Fibroblast of skin of right quadriceps (primary cell): ENCODE measurements at places on chromosomes 13 and 19.
A peak's percentile ranks its signal among the peaks of the same experiment; 100 is the strongest.

GRCh38 chr19:10431254-10431942 is 11.1 kb downstream of the PDE4A start:
- DNase-seq: no peak

DNA sequence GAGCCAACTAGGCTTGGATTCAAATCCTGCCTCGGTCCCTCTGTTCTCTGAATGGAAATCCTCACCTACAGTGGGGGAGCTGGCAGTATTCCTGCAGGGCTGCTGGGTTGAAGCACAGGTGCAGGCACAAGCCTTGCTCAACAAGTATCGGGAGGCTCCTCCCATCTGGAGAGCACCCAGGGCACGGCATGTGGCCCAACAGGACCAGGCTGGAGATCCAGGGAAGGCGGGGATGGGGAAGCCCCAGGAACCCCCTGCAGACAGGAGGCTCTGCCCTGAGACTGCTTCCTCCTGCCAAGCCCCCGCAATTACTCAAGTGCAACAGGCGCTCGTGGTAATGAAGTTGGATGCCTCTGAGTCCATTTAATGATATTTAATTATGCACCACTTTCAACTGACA is 128.0 kb upstream of the VSTM2B start:
- DNase-seq: no peak

DNA sequence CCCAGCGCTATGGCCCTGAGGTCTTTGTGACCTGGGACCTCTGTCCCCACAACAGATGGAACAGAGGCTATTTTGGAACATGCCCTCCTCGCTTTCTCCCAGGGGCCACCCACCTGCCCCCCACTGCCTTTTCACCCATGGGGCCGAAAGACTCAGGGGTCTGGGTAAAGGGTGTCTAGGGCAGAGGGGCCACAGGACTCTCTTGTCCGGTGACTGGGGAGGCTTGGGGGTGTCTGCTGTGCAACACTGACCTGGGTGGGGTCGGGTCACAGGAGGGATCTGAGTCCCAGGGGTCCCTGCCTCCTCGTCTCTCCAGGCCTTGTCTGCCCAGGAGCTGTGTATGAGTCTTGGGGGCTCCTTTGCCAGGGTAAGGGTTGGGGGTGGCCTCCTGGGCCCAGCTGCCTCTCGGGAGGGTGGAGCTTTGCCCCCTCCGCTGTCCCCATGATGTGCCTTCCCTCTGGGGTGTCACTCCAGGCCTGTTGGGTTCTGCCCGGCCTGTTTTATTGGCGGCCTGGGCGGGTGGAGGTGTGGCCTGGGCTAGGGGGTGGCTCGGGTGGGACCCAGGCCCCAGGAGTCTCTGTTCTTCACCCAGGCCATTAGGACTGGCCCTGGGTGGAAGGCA is 2.1 kb downstream of the ARID3A start:
- DNase-seq: no peak

DNA sequence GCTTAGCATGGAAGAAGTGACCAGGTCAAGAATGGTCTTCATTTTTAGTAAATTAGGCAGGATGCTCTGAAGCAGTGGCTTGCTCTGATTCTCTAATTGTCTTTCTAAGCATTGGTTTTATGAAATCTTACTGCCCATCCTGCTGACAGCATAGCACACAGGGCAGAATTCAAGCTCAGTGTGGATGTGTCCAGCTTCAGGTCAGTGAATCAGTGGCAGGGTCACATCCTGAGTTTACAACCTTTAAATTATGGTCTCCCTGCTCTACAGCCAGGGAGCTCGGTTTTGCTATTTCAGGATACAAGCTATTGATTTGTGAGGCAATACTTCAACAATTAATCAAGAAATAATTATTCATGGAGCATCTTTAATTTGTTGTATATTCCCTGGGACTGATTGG is 202.3 kb upstream of the RXFP2 start:
- no peak for DNase-seq

GRCh38 chr19:10760273-10760944 is 42.5 kb downstream of the DNM2 start:
- peak; percentile 45 for DNase-seq

DNA sequence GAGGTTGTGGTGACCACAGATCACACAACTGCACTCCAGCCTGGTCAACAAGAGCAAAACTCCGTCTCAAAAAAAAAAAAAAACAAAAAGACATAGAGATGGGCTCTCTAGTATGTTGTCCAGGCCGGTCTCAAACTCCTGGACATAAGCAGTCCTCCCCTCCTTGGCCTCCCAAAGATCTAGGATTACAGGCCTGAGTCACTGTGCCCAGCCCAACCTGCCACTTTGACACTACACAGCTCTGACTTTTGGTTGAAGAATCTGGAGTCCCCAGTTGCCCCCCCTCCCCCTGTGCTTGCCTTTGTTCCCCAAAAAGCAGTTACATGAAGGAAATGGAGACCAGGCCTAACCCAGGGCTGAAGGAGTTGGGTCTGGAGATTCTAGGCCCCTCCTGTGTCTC is 12.9 kb downstream of the CARM1 start:
- peak; percentile 74 for DNase-seq

DNA sequence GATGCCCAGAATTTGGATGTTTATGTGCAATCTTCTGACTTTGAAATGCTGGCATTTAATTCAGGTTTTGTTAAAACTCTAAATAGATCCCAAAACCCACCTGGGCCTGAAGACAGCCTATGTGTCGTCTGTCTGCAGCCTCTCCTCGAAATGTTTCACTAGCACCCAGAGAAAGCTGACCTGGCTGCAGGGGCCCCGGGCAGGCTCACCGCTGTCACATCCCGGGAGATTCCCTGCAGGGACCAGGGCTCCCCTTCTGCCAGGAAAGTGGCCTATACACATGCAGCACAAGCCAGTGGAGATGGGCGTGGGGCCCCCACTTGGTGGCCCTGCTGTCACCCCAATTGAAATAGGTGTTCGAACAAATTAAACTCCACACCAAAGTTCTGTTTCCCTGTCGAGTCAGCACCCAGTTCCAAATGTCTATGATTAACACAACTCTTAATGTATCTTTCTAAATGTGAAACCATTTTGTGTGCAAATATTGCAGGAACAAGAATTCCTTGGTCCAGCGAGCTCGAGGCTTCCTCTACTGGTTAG is 145.8 kb upstream of the ZNF507 start:
- DNase-seq: no peak

DNA sequence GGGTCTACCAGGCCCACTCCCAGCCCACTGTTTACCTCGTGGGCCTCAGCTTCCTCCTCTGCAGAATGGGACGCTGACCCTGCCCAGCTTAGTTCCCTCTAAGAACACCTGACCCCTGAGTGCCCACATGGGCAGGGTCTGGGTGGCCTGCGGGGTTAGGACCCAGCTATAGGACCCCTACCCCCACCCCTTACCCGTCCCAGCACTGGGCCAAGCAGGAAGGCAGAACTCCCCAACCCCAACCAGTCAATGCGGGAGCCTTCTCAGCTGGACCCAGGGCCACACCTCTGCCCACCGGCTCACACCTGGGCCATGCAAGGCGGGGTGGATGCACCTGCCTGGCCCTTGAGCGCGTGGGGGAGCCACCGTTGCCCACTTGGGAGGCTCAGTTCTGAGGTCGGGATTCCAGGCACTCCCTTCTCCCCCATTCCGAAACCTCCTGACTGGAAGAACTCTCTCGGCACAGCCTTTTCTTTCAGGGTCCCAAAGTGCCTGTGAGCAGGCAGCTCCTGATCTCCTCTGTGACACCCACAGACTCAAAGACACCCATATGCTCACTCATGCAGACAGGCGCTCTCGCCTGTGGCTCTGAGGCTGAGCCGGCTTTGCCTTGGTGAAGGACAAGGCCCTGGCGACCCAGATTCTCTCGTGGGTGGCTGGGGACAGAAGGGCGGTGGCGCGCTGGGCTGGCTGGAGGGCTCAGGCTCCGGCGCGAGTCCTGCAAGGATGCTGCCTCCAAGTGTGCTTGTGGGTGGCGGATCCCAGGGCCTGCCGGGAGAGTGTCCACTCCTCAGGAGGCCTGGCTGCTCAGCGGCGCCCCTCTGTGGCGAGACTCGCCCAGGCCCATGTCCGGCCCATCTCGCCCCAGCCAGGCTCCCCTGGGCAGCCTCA is 27.9 kb upstream of the PARP4 start:
- DNase-seq: no peak

DNA sequence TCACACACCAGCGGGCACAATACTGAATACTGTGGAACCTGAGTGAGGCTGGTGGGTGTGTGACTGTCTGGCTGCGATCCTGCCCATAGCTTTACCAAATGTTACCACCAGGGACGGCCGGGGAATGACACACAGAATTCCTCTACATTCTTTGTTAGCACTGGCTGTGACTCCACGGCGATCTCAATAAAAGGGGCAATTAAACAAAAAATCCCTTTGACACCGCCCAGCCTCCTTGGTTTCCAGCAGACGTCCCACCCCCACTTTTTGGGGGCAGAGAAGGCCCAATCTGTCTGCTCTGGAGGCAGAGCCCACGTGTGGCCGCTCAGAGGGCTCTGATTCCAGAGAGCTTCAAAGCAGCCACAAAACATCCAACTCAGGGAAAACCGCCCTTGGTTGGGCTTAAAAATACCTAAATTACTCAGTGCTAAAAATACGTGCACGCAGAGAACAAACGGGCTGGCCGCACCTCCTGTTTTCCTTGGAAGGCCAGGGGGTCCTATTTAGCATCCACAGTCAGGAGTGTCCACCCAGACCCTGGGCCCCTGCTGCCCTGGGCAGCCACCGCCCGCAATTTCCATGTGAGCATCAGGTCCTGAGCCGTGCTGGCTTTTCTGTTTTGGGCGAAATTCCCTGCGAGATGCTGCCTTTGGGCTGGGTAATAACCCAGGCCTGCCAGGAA is 47.8 kb downstream of the GADD45B start:
- DNase-seq: peak; percentile 93

DNA sequence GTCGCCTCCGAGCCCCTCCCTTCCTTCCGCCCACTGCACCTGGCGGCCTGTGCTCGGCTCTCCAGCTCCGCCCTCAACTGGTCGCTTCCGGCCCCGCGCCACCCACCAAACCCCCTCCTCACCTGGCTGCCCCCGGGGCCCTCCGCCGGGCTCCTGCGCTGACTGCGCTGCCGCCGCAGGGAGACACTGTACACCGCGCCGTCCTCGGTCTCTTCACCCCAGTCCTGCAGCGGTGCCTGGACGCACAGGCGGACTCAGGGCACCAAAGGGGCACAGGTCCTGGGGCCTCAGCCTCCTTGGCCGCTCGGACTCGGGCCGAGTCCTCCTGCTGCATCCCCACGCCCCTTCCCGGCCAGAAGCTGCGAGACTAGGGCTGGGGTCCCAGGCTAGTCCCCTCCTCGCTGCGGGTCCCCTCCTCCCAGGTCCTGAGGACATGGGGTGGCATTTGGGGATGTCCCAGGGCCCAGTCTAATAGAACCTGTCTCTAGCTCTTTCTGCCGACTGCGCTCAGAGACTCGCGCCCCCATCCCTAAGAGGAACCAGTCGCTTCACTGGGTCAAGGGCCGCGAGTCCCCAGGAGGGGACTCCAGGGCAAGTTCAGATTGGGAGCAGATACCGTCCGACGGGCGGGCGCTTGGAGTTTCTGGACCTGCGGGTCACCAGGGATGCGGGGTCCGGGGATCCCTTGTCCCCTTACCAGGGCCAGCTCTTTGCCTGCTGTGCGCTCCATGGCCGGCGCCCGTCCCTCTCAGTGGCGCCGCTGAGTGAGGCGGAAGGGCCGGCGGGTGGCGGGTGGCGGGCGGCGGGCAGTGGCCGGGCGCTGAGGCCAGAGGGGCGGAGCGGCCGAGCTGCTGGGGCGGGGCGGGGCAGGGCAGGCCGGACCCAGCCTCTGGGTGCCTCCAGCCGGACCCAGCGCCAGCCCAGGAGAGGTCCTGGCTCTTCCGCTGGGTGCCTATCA is at the start of gene RGL3:
TSS of gene RGL3 (minus strand) at position 766 of the 958 bp plus-strand sequence. CDS start at position 730, 36 bp downstream.
- no peak for DNase-seq

DNA sequence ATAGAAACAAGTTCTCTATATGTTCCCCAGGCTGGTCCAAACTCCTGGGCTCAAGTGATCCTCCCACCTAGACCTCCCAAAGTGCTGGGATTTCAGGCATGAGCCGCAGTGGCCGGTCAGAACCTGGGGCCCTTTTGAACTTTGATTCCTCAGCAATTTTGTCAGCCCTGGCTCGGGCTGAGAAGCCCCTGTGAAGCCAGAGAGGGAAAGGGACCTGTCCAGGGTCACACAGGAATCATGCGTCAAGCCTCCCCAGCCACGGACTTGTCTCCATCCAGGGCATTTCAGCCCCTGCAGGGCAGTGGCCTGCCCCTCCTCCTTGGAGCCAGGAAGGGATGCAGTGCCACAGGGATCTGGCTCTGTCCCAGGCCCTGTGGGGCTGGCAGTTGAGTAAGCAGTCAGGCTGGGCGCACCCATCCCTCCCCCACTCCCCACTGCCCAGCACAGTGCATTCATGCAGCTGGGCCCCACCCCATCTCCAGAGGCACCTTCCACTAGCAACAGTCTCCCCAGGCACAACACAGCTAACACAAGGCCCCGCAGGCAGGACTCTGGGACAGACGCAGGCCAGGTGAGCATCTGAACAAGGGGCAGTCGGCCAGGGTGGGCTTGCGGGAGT is at the start of gene CAPS:
TSS of gene CAPS (plus strand) at position 516 of the 619 bp plus-strand sequence. CDS start 153 bp downstream, outside the sequence.
- peak; percentile 28 for DNase-seq

DNA sequence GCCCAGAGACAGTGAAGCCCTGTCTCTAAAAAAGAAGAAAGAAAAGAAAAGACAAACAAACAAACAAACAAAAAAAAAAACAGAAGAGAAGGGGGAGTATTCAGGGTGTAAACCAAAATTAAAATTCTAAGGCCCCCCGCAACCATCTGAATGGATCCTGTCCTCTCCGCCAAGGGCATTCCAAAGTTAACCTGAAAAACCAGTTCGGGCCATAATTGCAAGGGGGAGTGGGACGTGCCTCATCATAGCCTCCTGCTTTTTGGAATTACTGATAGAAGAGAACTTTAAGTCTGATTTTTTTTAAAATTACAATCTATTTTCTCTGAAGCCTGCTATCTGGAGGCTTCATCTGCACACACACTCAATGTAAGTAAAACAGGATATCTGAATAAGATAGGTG is 5.7 kb upstream of the IFNL2 start:
- no peak for DNase-seq

- no peak for DNase-seq
Measured at GRCh38 chr19:20247016-20247683, 80.1 kb downstream of the ZNF486 start.

- no peak for DNase-seq
Measured at GRCh38 chr13:29935309-29935981, 85.0 kb upstream of the UBL3 start.

DNA sequence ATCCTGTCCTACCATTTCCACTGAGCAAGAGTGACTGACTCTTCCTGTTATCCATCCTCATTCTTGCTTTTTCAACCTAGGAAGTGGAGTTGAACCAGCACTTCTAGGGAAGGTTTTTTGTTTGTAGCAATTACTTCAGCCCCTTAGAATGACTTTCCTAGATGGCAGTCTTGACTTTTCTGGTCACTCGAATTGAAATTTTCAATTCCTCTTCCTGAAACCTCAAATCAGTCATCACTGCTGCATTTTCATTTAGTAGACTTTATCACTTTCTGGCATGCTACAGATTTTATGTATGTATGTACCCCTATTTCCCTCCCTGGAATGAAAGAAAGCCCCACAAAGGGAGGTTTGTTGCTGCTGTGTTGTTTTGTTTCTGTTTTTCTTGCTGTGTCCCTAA is 915.9 kb downstream of the PCDH17 start:
- no peak for DNase-seq

- DNase-seq: no peak
Measured at GRCh38 chr19:46125447-46125846, 959 bp upstream of the IGFL3 start.

- no peak for DNase-seq
Measured at GRCh38 chr13:99908140-99908803, 63.3 kb downstream of the ZIC5 start.
